Brain (organoid and tissue), 16 donors: ENCODE measurements at places on chromosomes 3 and 15.
A peak's percentile ranks its signal among the peaks of the same experiment; 100 is the strongest.

DNA sequence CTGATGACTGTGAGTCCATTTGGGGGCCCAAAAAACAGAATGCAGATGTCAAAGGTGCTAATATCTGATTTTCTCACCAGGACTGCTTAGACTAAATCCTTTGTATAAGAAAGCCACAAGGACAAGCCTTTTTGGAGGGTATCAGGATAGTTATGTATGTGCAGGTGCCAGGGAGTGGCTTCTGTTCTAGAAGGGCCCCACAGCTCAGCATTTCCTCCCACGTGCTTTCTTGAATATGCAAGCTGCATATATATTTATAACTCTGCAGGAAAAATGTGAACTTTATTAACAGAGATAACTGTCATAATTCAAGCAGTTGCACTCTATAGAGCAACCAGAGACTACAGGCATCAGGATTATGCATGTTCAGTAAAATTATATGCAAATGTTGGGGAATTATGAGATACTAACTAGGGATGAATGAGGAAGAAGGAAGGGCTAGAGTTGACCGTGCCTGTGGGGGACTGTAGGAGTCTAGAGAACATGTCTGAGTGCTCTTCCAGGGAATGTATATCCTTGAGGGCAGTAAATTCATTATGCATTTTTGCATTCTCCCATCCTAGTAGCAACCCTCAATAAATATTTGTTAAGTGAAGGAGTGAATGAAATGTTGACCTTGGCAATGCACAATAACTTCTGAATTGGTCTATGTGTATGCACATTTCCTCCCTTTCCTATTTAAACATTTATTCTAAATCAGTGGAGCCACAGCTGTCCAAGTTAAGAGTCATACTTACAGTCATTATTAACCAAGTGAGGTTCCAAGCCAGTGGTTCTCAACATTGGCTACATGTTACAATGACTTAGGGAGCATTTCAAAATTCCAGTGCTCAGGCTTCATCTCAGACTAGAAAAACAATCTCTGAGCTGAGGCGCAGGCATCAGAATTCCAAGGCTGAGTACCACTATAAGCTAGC lies 94.8 kb upstream of the ANKRD28 start:
- DNase-seq: no peak

- no peak for DNase-seq
Measured at GRCh38 chr3:75254685-75255084, 409.4 kb upstream of the FRG2C start.

DNA sequence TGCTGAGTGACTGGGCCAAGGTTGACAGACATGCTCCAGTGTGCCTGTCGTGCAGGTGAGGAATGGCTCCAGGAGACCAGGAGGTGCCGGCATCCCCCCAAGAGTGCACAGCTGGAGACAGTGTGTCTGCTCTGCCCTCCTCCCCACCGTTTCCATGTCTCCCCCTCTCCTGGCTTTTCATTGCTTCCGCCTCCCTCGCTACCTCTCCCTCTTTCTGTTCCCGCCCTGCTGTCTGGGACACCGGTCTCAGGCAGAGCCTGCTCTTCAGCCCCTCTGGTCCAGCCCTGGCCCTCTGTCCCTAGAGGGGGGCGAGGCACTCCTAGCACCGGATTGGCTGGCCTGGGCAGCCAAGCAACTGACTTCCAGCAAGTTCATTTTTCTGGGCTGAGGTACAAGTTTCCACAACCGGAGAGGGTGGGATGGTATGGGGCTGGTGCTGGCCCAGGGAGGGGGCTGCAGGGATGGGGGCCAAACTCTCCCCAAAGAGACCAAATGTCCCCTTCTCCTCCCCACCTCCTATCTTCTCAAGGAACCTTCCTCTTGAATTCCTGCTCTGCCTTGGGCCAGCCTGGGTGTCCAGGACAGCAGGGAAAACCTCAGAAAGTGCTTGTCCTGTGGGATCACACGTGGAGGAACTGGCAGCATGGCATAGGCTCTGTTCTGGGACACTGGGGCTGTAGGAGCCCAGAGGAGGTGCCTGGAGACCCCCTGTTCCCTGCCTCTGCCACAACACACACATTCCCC lies 32.6 kb downstream of the PRKCD start:
- no peak for DNase-seq

DNA sequence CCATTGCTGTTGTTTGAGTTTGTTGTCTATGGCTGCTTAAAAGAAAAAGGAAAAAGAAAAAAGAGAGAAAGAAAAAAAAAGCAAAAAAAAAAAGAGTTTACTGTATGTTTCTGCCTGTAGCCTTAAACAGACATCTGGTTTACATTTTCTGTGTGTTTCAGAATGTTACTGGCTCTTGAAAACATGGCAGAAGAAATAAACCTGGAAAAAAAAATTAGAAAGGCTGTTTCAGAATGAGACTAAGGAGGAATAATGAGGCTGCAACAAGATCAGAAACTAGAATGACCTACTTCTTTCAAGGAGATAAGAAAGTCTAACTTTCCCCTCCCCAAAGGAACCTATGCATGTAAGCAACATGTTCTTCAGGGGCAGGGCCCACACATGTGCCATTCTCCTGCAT lies 292.1 kb downstream of the DIPK2A start:
- DNase-seq: no peak

DNA sequence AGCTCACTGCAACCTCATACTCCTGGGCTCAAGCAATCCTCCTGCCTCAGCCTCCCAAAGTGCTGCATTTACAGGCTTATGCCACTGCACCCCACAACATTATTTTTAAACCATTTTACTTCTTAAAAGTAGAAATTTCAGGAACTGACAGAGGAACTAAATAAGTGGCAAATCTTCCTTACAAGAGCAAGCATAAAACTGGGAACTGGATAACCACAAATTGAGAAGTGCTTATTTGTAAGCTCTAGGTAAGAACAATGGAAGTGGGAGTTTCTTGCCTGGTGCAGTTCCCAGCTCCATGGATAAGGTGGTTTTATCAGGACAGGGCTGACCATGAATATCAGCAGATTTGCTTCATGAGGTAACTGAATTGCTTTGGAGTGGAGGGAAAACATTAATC lies 655.2 kb downstream of the DIPK2A start:
- no peak for DNase-seq

DNA sequence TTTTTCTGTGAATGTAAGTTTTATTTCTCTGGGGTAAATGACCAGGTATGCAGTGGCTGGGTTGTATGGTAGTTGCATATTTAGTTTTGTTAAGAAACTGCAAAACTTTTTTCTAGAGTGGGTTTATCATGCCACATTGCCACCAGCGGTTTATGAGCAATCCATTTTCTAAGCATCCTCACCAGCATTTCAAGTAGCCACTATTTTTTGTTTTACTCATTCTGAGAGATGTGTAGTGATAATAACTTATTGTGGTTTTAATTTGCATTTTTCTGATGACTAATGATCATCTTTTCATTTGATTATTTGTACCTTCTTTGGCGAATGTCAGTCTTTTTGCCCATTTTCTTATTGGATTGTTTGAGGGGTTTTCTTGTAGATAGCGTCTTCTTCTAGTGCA lies 56.2 kb downstream of the SPRED1 start:
- no peak for DNase-seq

GRCh38 chr3:19748782-19749447 lies 185.1 kb downstream of the EFHB start:
- DNase-seq: no peak

- peak; percentile 59 for DNase-seq
Measured at GRCh38 chr3:188154014-188154808, at the start of gene LPP. LPP (plus strand) TSS chr3:188154157; CDS start chr3:188406121, 251,964 bp downstream.

DNA sequence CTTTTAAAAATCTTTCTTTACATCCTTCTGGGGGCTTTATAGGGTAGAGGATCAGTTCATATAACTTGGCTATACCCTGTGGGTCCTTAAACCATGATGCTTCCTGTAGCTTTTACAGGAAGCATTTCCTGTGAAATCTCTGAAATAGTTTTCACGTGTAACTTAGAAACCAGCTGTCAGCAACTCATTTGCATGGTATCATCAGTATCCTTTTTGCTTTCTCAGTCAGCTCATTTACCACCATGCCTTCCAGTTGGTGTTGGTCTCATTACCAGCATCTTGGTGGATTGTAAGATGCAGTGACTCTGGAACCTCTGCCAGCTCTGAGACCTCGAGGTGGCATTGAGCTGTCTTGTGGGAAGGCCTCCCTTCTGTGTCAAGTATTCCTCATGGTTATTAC lies 96.7 kb upstream of the MYZAP start:
- no peak for DNase-seq

DNA sequence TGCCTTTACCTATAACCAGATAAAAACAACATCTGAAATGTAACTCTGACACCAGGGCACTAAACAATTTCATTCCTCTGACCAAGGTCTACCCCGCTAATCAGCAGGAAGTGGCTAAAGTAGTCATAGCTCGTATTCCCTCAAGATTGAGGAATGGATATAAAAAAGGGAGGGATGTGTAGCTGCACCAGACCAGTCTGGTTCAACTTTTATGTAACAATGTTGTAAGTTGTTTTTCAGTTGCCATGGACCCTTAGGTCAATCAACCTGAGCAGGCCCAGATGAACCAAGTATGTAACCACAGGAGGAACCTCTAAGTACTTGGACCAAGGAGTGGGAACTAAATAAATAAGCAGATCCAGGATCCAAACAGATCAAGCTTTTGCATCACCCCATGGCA lies 28.4 kb upstream of the IFT57 start:
- DNase-seq: no peak

DNA sequence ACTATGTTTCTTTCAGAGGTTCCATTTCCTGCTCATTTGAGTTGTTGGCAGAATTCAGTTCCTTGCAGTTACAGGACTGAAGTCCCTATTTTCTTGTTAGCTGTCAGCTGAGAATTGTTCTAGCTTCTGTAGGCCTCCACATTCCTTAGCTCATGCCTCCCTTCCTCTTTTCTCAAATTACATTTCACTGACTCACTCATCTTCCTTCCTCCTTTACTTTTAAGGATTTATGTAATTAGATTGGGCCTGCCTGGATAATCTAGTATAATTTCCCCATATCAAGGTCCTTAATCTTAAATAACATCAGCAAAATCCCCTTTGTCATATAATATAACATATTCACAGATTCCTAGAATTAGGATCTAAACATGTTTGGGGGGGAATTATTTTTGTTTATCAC lies 40.6 kb upstream of the RBMS3 start:
- DNase-seq: no peak

DNA sequence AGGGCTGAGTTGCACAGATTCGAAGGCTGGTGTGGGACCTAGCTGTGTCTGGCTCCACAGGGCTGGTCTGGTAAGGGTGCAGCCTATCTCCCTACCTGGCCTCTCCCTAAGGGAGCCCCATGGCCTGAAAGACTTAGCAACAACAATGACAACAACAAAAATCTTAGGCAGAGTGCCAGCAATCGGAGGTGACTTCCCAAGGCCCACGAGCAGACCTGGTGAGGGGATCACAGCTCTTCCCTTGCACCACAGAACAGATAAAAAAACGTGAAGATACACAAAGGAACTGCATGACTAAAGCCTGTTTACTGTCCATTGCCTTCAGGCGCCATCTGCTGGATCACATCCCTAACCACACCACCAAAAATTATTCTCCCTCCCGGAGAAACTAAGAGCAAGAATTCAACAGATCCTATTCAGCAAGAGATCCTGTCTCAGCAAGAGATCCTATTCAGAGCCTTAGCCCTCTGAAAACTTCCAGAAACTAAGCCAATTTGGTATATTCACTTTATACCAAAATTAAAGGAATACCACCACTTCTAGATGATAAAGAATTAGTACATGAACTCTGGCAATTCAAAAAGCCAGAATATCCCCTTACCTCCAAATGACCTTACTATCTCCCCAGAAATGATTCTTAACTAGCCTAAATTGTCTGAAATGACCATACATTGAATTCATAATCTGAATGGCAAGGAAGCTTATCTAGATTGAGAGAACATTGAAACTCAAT lies 24.1 kb upstream of the OR5K4 start:
- peak; percentile 65 for DNase-seq

GRCh38 chr15:48360841-48361240 lies 29.6 kb downstream of the DUT start:
- DNase-seq: no peak

- DNase-seq: peak; percentile 39
Measured at GRCh38 chr3:41198526-41198925, 779 bp upstream of the CTNNB1 start.

- DNase-seq: no peak
Measured at GRCh38 chr3:27319847-27320526, 49.2 kb downstream of the NEK10 start.

- DNase-seq: no peak
Measured at GRCh38 chr15:90994059-90994416, 297 bp downstream of the PRC1 start.

- peak; percentile 82 for DNase-seq
Measured at GRCh38 chr3:127455541-127456450, 134.7 kb downstream of the TPRA1 start.

DNA sequence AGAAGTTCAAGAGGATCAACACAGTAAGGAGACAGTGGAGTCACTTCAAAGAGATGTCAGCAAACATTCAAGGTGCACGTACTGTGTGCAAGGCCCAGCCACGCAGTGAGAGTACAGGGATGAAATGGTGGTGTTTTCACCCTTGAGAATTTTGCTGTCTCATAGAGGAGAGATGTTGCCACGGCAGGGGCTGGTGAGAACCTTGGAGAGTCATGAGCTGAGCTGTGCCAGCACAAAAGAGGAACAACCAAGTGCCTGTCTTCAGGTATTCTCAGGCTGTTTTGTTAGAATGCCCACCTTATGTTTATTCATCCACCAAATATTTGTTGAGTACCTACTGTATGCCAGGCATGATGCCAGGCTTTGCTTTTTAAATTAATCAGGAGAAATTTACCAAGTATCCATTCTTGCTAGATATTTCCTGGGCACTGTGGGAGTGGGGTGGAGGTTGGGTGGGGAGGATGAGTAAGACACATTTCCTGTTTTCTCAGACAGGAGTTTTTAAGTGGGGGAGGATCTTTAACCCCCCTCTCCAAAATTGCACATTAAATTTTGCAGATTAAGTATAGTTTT lies 72.6 kb downstream of the SLC6A11 start:
- DNase-seq: no peak

DNA sequence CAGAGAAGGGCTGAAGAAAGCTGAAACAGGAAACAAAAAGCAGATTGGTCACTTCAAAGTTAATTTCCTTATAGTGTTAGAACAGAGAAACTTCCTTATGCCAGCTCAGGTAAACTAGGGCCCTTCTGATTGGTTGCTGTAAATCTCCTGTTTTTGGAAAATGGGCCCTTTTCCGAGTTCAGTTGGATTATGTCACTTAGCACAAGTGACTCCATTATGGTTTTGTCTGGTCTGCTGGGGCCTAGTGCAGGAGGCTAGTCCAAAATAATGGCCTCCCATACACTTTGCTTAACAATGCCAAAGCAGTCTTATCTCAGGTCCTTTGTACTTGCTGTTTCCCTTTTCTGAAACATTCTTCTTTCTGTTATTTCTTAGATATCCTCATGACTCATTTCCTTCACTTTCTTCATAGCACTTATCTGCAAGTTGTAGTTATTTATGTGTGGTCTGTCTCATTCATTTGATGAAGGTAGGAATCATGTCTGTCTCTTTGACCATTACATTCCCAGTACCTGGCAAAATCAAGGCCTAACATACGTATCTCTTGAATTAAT lies 7.7 kb upstream of the DCP1A start:
- no peak for DNase-seq

GRCh38 chr3:98930413-98930812 lies 28.9 kb upstream of the DCBLD2 start:
- DNase-seq: no peak

- DNase-seq: no peak
Measured at GRCh38 chr15:92891533-92892200, 8.5 kb upstream of the CHD2 start.
